ENCODE measurements at places on chromosomes 3 and 15.

DNA sequence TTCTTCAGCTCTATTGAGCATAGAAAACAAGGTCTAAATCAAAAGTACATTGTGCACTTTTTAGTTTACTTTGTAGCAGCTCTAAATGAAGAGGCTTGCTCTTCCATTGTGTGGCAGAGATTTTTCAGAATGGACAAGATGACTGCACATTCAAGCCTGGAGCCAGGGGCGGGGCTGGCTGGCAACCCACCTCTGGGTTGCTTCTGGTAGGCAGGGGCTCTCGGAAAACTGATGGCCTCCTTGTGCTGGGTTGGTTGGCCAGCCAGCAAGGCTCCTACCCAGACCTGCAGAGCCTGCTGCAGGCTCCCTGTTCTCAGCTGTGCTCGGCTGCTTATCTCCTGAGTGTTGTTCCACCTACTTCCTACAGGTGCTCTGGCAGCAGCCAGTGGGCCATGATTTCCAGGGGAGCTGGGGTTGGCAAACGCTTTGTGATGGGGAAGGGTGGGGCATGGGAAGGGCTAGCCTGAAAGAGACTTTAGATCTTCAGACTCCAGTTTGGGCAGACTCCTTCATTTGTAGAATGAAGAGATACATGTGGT lies 8.8 kb downstream of the BSN start:
- no peak for DNase-seq

GRCh38 chr3:129556890-129557547 lies 14.0 kb downstream of the H1-8 start:
- DNase-seq: no peak

DNA sequence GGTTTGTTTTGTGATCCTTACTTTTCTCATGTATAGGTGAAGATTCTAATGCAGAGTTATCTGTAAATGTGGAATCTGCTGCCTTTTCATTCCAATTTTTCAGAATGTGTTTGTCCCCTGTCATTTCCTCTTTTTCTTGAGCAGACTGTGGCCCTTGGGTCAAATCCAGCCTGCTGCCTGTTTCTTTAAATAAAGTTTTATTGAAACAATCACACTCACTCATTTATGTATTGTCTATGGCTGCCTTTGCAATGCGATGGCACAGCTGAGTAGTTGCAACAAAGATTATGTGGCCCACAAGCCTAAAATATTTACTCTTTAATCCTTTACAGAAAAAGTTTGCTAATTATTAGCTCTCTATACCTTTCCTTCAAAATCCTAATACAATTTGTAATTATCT lies 116.3 kb upstream of the NPHP3 start:
- DNase-seq: no peak

GRCh38 chr15:67606742-67607141 lies 64.2 kb downstream of the MAP2K5 start:
- no peak for DNase-seq

- DNase-seq: no peak
These were observed 465.2 kb upstream of the TPRG1 start for GRCh38 chr3:188706599-188706998.

GRCh38 chr3:30467596-30468238 lies 138.7 kb upstream of the TGFBR2 start:
- no peak for DNase-seq

GRCh38 chr3:169227911-169228310 lies 435.6 kb downstream of the MECOM start:
- no peak for DNase-seq

- no peak for DNase-seq
These were observed 1.2 kb upstream of the SOX14 start for GRCh38 chr3:137762674-137763593.

All from NCI-H187 (cell line).